ENCODE measurements at places on chromosomes 12 and 14.

DNA sequence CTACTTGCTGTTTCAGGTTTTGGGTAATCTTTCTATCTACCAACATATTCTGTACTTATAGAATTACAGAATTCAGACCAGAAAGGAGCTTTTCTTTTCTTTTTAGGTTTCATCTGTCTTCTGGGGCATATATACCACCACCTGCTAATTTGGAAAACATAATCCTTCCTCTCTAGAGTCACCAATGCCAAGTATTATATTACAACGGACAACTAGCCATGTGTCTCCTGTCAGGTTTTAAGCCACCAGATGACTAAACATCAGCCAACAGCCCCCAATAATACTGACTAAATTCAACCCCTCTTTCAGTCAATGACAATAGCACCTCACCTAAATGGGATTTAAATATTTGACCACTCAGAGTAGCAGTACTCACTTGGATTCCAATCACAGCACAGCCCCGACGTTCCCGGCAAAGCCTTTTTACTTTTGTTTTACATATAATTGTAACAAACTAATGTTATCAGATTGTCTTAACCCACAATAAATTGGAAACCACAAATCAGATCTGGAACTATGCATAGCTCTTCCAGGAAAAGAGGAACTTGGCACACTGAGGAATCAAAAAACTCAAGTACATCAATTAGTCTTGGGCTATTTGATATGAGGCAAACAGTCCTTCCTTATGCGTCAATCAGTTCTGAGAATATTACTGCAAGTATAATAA, 13.5 kb downstream of the SLC11A2 start:
- no peak for DNase-seq

DNA sequence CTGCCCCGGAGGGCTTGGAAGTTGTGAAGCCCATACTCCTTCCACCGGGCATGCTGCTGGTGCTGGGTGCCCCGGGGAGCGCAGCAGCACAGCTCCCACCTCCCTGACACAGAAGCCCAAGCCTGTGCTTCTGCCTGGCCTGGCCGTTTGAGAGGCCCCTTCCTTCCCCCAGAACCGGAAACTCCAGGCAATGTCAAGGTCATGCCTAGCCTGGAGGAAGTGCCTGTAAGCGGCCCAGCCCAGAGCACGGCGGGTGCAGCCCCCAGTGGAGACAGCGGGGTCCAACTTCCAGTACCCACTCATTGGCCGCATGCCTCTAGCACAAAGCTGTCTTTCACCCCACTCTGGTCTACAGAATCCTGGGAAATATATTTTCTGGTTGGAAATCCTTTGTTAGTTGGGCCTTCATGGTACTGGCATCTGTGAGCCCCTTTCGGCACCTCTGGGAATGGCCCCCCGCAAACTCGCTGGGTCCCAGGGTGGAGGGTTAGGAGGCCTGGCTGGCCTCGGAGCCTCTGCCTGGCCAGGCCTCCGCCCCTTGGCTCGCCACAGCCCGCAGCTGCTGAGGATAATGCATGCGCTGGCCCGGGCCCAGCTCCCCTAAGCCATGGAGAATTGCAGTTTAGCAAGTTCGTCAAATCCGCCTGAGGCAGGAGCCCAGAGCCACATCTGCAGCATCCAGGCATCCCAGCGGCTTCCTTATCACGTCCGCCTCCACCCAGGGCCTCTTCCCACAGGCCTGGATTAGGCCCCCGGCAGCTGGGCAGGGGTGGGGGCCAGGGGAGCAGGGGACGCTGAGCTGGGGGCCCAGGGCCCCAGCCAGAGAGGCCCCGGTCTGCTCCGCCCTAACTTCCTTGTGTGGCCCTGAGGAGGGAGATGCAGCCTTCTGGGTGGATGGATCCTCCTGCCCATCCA, 48.9 kb upstream of the DLK1 start:
- DNase-seq = peak; percentile 45

DNA sequence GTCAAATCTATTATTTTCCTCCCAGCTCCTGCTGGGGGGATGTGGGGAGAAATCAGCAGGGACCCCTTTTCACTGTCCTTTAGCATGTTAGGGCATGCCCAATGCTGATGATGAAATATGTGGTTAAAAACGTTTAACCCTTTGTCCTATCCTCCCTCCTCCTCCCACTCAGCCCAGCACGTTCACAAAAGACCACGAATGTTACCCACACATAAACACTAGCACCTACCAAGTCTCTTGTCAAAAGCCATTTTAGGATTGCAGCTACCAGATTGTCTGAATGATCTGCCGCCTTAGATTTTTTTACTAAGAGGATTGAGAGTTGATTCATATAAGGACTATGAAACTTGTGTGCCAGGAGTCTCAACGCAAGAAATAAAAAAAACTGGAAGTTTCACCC, 70.4 kb downstream of the TBK1 start:
- no peak for DNase-seq

GRCh38 chr12:102376781-102377180, 103.6 kb downstream of the IGF1 start:
- no peak for DNase-seq

DNA sequence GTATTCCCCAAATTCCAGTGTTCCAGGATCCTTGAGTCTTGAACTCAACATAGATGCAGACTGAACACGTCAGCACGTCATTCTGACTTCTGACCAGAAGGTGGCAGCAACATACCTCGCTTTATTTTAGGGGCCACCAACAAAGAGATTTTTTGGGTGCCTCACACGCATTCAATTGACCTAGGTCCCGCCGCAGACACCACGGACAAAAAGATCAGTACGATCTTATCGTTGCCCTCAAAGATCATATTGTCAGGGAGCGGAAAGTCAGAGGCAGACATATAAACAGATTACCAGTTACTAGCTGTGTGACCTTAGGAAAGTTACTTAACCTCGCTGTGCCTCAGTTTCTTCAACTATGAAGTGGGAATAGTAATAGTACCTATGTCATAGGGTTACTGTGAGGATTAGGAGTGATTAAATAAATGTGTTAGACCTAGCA, 6.5 kb upstream of the PRPH start:
- peak; percentile 64 for DNase-seq

- DNase-seq = no peak
Observed at GRCh38 chr14:61470261-61470960, 149.0 kb downstream of the PRKCH start.

DNA sequence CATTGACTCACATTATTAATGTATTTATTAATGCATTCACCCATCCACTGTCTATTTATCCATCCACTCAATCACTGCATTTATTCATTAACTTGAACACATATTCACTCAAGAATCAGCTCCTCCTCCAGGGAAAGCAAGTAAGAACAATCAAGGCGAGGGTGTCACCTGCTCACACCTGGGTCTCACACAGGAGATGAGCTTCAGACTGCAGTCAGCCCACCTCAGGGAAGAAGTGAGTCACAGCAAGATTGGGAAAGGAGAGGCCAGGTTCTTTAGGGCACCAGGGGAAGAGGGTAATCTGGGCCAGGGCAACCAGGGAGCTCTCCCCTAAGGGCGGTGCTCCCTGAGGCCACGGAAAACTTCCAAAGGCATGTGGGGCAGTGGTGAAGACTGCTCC, 367.3 kb downstream of the BCL11B start:
- DNase-seq = no peak

DNA sequence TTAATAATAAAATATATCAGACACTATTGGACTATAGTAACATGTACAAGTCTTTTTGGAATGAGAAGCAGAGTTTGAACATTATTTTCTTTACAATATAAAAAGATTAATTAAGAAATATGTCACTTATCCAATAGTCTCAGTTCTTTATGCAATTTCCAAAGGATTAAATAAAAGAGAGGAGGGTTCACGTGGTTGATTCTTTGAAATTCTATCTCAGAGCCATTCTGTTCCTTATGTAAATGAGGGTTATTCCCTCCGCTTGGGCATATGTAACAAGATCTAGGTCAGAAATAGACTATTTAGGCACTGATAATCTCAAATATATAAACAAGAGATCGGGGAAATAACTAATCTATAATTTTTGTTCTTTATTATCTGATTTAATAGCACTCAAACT, 2.1 kb upstream of the TUBA1A start:
- no peak for DNase-seq

DNA sequence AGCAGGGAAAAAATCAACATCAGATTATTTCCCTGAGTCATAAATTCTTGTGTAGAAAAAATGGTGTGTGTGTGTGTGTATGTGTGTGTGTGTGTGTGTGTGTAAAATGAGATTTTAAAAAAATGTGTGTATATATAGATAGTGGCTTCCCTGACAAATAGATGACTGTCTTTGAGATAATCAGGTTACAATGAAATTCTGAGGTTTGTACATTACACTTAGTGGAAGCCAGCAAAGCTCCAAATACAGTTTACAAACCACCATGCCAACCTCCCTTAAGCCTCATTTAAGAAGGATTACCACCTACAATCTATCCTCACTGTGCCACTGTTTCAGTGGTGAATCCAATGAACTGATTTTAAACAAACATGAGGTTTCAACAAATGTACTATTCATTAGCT, 93.8 kb downstream of the MED13L start:
- DNase-seq = no peak

- DNase-seq = no peak
Observed at GRCh38 chr12:104566244-104566993, 109.7 kb downstream of the CHST11 start.

DNA sequence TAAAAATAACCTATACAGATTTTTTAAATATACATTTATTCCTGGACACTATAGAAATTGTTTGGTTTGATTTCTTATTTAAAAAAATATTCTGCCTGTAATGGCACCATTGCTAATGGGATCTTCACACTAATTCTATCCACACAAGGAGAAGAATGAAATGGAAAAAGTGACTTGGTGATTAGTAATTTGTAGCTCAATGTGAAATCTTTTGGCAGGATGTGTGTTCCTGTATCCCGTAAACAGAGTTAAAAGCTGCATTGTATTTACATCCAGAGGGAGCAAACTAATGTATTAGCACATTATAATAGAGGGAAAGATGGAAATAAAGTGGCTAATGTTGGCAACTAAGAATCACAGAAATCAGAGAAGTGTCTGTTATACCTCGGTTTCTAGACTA, 1455.3 kb upstream of the FLRT2 start:
- no peak for DNase-seq

DNA sequence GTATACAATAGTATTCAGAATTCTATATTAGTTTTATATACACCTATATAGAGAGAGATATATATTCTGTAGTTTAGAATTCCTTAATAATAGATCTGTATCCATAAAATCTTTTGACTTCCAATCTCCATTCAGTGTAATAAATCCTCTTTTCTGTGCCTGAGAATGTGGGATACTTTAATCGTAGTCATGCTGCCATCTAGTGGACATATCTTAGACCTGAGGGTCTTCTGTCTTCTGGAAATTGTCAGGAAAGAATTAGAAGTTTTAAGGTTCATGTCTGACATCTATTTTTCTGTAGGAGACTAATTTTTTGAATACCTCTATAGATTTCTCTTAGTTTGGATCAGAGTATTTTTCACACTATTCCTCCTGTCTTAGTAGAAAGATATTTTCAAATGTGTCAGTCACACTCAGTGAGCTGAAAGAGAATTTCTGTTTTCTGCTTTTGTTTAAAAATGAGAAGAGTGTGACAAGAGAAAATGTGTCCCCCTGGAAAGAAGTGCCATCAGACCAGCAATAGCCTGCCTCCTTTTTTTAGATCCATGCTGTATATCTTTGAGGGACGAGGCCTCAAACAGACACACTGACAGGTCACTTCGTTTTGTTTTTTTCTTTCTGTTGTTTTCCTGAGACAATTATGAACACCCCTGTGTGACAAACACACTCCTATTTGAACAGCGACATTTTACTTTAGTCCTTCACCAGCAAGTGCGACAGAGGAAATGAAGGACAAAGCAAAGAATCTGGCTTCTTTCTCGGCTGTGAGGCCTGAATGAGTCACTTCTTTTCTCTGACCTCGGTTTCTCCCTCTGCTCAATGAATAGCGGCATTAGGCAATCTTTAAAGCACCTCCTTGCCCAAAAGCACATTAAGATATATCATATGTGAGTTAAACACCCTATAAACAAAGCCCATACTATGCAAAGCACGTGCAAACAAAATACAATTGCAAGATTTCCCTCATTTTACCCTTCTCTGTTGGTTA, 96.3 kb downstream of the GALC start:
- DNase-seq = no peak

GRCh38 chr14:95185767-95186392, 28.6 kb upstream of the DICER1 start:
- no peak for DNase-seq

DNA sequence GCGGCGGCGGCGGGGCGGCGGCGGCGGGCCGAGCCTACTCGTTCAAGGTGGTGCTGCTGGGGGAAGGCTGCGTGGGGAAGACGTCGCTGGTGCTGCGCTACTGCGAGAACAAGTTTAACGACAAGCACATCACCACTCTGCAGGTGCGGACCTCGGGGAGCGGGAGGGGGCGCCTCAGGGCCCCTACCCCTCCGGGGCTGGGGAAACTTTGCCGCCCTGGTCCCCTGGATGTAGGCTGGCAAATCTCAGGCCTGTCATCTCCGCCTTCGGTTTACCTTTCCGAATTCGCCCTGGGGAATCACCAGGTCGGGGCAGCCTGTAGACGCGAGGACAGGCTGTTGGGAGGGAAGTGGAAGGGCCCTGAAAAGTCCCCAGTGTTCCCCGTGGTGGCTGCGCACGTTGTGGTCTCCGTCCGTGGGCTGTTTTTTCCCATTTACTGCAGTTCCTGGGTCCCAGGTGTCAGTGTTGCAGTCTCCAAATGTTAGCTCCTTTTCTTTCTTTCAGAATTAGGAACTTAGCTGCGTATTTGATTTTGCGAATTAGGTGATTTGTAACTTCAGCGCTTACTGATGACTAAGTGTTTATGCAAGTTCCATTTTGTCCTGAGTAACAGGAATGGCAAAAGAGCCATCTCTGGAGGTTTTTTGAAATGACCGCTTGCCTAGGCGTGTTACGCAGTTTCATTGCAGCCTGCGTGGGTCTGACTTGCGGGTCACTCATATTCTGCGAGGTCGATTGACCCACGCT, 656 bp downstream of the RAB21 start:
- no peak for DNase-seq

DNA sequence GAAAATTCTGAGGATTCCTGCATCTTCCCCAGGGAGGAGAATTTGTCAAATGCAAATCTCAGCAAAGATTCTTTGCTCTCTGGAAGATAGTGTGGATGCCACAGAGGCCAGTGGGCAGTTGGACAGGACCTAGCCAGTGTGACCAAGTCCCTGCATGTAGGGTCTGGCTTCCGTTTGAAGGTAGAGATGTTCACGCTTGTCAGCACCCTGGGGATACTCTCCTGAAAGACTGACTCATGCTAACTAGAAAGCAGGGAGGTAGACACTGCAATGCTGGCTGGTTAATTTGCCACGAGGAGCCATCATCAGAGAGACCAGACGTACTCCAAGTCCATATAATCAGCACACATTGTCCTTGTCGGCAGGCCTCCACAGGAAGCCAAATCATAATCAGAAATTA, 130.1 kb downstream of the SAMD4A start:
- DNase-seq = no peak

GRCh38 chr12:40010899-40011774, 94.7 kb downstream of the SLC2A13 start:
- no peak for DNase-seq

- DNase-seq = peak; percentile 75
Observed at GRCh38 chr12:25436206-25437030, 116.7 kb downstream of the LMNTD1 start.

GRCh38 chr12:88401155-88401554, 179.1 kb downstream of the KITLG start:
- no peak for DNase-seq

All from posterior cingulate gyrus (tissue), 11 donors.